Muscle of back (tissue), 13 donors: ENCODE measurements at places on chromosomes 13 and 19.

DNA sequence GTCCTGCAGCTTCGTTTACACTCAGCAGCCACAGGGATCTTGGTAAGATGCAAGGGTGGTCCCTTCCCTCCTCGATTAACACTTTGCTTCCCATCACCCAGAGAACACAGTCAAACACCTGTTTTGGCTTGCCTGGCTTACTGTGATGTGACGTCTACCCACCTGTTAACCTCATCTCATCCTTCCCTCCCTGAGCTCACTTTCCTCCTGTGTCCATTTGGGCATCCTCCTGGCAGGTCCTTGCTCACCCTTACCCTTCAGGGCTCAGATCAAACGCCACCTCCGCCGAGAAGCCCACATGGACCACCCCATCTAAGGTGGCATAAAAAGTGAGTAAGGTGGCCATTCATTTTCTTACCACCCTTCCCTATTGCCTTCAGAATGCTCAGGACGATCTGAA lies 9.2 kb downstream of the FIZ1 start:
- DNase-seq, result no peak

DNA sequence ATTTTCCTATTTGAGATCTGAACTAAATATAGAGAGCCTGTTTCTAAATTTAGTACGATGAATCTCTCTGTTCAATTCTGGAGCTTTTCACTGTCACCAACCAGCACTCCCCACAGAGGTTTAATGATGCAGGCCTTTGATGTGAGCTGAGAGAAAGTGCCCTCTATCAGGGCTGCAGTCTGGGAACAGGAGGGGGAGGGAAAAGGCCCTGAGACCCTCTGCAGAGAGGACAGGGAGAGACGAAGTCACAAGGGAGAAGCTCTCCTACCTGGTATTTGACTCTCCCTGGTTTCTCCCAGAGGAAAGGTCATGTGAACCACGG lies 206.8 kb upstream of the SOX1 start:
- no peak for DNase-seq

DNA sequence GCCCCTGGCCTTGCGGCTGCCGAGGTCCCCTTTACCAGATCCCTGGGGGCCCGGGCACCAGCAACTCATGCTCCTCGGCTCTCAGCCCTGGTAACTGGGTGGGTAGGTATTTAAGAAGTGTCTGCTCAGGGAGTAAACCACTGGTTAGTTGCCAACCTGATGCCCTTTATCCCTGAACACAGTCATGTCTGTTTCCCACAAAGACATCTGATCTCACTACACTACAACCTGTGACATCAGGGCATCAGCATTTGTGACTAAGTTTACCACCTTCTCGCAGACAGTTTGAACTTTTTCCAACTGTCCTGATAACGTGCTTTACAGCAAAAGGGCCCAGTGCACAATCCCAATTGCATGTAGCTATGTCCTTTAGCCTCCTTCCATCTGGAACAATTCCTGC lies 22.0 kb downstream of the GGACT start:
- no peak for DNase-seq

GRCh38 chr13:33659466-33659865 lies 158.5 kb upstream of the RFC3 start:
- DNase-seq, result no peak
